ENCODE measurements at places on chromosomes 1 and 21.

GRCh38 chr1:186295980-186296379 is 79.1 kb downstream of the TPR start:
- DNase-seq: no peak

DNA sequence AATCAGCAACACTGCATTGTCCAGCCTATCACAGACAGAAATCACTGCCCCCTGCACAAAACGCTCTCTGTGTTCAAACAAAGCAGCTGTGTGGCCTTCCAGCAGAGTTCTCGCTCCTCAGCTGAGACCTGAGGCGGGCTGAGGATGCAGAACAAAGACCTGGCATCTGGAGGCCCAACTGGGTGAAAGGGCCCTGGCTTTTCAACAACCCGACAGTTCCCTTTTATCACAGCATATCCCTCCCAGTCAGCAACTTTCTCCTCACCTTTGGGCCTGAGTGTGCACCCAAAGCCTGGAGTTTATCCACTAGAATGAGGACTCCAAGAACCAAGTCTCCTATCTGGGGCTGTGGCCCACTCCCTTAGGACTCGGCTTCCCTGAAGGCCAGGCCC is 42.6 kb upstream of the A3GALT2 start:
- no peak for DNase-seq

DNA sequence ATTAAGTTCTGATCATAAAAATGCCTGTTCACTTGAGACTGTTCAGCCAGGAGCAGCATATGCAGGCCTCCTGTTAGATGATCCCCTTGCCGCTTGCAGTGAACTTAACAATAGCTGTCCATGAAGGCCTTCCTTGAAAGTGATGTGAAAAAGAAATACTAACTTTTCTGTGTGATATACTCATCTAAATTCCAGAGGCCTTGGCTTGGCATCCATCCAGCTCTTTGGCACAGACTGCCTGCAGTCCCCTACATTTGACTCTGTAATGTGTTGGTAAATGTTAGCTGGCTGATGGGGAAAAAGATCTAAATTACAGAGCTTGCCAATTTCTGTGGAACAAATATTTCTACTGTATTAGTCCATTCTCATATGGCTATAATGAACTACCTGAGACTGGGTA is 73.7 kb downstream of the KCNK2 start:
- no peak for DNase-seq

GRCh38 chr1:9281908-9282695 is 10.6 kb upstream of the SPSB1 start:
- DNase-seq: no peak

GRCh38 chr1:103457886-103458455 is 67.5 kb upstream of the RNPC3 start:
- no peak for DNase-seq

DNA sequence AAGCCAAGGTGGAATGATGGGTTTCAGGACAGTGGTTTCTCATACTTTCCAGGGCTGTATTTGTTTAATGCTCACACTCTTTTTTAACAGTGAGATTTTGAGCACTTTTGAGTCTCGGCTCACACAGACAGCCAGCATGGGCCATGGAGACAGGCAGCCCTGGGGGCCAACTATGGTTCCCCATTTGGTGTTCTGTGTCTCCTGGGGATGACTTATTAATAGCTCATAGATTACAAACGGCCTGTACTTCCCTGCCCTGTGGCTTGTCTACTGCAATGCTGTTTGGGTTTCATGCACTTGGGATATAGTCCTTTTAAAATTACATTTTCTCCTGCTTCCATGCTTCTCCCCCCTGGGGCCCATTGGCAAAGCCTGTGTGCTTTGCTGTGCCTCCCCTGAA is 178.3 kb downstream of the KCNJ6 start:
- DNase-seq: no peak

DNA sequence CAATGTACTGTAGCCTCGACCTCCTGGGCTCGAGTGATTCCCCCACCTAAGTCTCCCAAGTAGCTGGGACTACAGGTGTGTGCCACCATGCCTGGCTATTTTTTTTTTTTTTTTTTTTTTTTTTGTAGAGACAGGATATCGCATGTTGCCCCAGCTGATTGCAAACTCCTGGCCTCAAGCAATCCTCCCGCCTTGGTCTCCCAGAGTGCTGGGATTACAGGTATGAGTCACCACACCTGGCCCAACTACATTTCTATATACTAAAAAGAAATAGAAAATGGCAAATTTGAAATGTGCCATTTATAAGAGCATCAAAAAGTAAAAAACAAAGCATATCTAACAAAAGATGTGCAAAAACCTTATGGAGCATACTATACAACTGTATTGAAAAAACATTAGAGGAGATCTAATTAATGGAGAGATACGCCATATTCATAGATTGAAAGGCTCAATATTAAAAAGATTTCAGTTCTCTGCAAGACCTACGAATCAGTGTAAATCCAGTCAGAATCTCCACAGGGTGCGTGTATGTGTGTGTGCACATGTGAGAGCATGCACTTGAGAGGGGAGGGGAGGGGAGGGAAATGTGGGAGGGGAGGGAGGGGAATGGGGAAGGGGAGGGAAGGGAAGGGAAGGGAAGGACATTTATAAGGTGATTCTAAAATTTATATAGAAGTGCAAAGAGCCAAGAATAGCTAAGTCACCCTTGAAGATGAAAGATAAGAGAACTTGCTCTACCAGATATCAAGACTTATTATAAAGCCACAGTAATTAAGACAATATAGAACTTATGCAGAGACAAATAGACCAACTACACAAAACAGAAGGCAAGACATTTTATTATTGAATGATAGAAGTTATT is 15.5 kb upstream of the PADI4 start:
- no peak for DNase-seq

DNA sequence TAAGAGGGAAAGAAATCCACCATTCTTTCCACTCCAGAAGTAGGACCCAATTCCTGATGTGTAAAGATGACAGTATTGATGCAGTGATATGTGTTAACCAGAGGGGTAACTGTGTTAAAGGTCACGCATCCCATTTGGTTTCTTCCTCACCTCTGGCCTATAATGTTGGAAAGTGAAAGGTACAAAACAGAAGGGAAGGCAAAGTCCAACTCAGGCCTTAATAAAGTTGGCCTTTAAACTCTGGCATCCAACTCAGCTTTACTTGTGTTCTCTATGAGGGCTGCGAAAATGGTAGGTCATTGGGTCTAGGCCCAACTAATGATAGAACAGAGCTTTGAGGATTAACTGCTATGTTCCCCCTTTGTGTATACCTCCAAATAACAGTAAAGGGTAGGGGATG is 17.9 kb downstream of the CYP2J2 start:
- DNase-seq: no peak

GRCh38 chr1:242004751-242005495 is 6.0 kb upstream of the MAP1LC3C start:
- no peak for DNase-seq

DNA sequence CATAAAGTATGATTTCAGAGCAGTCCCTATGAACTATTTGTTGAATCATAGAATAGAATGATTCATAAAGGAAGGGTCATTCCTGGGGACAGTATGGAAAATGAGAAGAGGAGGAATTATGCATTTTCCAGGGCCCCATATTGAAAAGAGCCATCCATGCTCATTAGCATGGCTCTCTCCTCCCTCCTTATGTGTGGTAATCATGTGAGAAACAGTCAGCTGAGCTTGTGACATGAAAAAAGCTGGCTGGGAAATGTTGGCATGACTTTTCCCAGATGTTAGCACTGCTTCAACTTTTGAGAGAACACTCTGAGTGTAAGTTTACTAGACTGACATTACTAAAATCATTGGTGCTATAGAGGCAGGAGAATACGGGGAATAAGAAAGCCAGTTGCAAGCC is 16.1 kb downstream of the TRIM67 start:
- no peak for DNase-seq

DNA sequence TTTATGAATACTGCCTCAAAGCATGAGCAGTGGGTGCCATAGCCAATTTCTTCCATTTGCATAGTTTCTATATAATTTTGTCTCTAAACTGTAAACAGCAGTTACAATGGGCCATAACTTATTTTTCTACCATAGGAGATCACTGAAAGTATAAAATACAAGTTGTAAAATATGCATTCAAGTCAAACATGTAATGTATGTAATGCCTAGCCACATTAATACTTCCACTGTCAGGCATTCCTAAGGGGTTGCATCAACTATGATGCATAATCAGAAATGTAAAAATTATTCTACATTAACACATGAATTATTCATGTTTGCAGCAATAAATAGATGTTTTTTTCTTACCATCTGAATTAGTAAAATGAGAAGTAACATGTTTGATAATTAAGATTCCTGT is 560.3 kb upstream of the ZP4 start:
- DNase-seq: no peak

GRCh38 chr1:8661185-8662110 is 156.0 kb downstream of the RERE start:
- peak; percentile 79 for DNase-seq

- no peak for DNase-seq
Measured at GRCh38 chr1:185427264-185427663, 110.2 kb upstream of the IVNS1ABP start.

- DNase-seq: no peak
Measured at GRCh38 chr21:39705849-39706248, 39.1 kb upstream of the IGSF5 start.

- no peak for DNase-seq
Measured at GRCh38 chr1:207810606-207811295, 58.9 kb downstream of the CD46 start.

DNA sequence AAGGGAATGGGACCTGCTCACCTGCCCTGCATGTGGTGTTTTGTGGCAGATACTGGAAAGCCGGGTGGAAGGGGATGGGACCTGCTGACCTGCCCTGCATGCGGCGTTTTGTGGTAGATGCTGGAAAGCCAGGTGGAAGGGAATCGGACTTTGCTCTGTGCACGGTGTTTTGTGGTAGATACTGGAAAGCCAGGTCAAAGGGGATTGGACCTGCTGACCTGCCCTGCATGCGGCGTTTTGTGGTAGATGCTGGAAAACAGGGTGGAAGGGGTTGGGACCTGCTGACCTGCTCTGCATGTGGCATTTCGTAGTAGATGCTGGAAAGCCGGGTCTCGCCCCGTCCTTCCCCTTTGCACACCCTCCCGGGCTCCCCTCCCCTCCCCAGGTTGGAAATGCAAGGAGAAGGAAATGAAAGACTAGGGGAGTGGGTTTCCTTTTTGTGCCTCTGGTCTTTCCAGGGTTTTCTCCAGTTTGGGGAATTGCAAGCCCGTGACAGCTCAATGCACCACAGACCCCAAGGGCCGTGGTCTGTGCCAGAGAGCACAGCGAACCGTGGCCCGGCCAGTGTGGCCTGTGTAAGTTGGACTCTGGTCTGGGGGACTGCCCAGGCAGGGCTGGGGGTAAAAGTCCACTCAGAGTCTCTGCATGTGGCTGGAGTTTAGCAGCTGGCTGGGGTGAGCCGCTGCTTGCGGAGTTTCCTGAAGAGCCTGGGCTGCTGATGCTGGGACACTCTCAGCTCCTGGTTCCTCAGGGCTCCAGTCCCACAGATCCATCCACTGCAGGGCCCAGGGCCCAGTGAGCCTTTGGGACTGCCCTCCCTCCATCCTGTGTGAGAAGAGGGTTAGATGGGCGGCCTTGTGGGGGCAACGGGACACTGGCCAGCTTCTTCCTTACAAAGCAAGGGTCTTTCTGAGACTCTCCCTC is 105.5 kb downstream of the CRYAA start:
- DNase-seq: no peak

- no peak for DNase-seq
Measured at GRCh38 chr1:94382201-94382600, 36.0 kb upstream of the ABCD3 start.

DNA sequence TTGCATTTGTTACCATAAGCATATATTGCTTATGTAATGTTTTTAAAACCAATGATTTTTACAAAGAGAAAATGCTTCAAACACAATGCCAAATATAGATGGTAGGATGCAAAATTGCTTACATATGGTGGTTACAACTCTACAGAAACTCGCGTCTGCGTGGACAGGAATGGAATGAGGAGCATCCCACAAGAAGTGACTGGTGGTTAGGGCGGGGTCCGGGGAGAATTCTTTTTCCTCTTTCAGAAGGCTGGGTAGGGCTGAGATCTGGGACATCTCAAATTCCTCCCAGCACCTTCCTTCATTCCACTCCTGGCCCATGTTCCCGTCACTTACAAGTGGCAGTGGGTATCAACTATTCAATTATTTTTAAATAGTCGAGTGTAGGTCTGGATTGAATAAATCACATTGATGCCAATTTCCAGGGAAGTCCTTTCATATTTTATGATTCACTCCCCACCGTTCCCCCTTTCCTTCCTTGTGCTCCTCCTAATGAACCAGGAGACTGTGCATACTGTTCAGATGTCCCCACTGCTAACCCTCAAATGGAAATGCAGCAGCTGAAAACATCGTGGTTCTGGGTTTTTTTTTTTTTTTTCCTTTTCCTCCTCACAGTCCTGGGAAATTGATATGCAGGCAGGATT is 174.5 kb upstream of the POU3F1 start:
- no peak for DNase-seq

DNA sequence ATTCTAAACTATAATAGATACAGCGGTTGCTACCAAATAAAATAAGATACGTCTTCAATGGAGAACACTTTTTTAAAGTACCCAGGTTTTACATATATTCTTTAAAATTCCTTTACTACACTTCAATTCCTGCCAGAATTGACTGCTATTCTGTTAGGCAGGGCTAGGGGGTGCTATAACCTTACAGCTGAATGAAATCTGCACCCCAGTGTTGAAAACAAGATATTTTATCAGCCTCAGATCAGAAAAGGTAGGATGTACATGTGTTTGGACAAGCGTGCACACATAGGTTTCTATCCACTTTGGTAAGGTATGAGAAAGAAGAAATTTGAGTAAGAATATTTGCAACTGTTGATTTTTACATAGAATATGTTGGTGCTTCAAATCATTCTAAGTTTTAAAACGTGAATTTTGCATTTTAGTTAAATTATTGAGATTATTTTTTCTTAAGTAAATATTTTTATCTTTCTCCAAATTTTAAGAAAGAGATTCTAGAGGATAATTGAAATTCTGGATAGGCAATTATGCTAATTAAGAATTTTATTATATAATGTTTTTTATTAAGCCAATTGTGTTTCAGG is 490.8 kb upstream of the ADGRL4 start:
- peak; percentile 16 for DNase-seq

- no peak for DNase-seq
Measured at GRCh38 chr1:101474039-101474665, 237.3 kb downstream of the S1PR1 start.

- no peak for DNase-seq
Measured at GRCh38 chr1:166432655-166433054, 265.9 kb upstream of the FAM78B start.

DNA sequence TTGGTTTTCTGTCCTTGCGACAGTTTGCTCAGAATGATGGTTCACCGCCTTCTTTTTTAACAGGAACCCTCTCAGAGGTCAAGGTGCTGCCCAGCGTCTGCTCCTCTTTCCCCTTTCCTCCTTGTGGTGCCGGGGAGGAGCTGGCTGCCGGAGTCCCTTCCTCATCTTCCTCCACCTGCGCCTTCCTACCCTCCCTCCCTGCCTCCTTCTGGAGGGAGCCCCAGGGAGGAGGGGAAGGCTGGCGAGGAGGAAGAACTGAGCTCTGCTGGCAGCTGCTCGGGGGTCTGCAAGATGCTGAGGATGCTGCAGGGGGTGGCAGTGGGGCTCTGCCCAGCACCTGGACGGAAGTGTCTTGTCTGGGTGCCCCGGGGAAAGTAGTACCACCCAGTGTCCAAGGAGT is 31.2 kb downstream of the BACE2 start:
- DNase-seq: no peak
